ENCODE measurements at places on chromosomes 7 and 10. TPM values are rescaled to one million over a fixed set of nuclear protein-coding genes. Genes with fewer than 3 reads are reported as not detected.

GRCh38 chr7:108499566-108499965, 26.4 kb downstream of the PNPLA8 start:
- no peak for DNase-seq

DNA sequence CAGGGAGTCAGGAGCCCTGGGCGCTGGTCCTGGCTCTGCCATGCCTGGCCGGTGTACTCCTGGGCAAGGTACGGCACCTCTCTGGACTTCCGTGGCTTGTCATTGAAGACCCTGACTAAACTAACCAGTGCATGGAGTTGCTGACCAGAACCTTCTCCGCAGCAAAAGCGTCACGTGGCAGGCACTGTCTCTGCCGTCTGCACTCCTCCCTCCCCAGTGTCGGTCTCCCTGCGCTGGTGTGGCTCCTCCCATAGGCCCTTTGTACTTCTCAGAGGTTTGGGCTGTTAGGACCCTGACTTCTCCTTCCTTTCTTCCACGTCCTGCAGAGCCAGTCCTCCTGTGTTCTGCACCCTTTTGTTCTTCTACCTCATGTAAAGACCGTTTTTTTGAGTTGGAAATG, 100.6 kb upstream of the CREB5 start:
- no peak for DNase-seq

NANOS1 gene
- total RNA-seq: 0.49 TPM

DNA sequence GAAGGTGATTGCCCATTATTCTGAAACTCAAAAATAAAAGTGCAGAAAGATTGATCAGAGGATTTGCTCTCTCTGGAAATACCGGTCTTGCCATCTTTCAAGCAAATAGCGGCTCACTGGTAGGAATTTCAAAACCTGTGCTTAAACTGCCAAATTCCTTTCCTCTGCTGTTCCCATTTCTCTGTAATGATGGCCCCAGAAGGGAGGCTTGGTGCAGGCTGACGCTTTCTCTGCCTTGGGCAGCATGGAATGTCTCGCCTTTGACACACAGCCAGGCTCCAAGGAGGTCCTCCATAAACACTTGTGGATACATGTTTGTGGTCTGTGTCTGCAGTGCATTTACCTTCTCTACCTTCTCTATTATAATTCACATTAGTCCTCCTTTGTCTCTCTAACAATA, 146.8 kb downstream of the HIBADH start:
- no peak for DNase-seq

HOXA5 gene
- not detected for total RNA-seq

GRCh38 chr7:93327006-93327633, 95.0 kb downstream of the VPS50 start:
- no peak for DNase-seq
